ENCODE measurements at places on chromosomes 12 and 14.

GRCh38 chr14:52835122-52835903, 43.9 kb upstream of the GNPNAT1 start:
- DNase-seq: no peak

GRCh38 chr14:62736048-62737043, 308.9 kb downstream of the KCNH5 start:
- DNase-seq: no peak

- no peak for DNase-seq
These were observed 46.1 kb downstream of the SLC24A4 start for GRCh38 chr14:92369097-92369496.

DNA sequence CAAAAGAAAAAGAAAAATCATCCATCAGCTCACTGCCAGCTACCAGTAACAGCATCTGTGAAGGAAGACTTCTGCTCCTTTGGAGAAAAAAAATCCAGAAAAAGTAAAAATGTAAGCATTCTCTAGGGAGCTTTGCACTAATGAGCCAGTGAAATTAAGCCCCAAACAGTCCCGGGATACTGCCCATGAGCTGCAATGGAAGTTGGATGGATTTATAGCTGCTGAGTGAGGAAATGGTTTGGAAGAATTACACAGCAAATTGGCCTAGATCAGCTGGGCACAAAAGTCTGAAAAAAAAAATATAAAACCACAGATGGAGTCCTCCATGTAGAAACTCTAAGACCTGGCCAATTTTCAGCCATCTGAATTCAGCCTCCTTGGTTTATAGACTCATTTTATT, 462.9 kb upstream of the USP15 start:
- no peak for DNase-seq

GRCh38 chr14:93732524-93732923, 55.8 kb downstream of the PRIMA1 start:
- no peak for DNase-seq

- no peak for DNase-seq
These were observed 77.3 kb upstream of the GRIN2B start for GRCh38 chr12:14058717-14059116.

DNA sequence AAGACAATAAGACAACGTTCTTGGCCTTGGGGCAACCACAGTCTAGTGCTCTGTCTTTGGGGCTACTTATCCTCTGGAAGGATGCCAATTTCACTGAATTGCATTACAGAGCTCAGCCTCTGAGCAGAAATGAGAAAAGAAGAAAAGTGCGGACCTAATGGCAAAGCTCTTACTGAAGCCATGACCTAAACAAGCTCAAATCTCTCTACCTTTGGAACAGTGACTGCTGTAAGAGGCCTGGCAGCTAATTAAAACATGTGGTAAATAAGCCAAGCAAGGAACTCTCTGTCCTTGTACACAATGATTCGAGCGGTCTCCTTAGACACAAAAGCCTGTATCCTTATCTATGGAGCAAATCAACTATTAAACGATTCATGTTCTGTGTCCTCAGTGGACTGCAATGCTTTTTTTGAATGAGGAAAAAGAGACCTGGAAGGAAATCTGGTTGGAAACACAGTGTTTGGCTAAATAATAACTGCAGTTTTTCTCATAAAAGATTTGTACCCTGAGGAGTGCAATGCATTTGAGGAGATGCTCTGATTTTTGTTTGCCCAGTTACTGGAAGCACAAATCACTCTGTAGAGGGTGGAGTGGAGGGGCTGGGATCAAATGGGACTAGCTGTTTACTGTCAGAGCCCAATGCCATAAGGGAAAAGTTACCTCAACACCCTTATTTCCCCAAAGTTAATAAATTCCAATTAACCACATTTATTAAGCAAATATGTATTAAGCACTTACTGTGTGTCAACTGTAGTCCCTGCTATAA, 113.9 kb downstream of the NDUFA12 start:
- DNase-seq: no peak

DNA sequence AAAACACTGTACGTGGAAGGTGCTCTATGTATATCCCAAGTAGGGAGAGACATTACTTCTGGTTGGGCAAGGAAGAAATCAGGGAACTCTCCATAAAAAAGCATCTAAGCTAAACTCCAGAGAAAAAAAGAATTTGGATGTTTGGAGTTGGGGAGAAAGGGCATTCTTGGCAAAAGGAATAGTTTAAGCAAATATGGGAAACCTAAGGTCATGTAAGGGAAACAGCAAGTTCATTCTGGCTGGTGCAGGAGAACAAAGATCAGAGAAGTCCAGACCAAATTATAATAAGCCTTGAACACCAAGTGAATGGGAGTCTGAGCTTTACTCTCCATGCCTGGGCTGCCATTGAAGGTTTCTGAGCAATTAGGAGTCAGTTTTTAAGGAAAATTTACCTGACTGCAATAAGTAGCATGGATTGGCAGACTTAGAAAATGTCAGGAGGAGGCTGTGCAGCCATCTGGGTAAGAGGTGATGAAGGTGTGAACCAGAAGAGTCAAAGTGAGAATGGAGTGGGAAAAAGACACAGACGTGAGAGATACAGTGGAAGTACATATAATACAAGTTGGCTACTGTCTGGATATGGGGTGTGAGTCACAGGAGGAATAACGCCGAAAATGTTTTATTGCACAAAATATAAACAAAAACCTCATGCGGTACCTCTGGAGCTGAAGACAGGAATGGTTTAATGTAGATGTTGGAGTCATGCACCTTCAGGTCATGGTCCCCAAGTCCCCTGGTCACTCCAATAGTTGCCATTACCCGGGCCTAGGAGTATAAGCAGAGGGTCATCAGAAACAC, 222.6 kb downstream of the MON2 start:
- DNase-seq: no peak

- DNase-seq: no peak
These were observed 16.1 kb upstream of the WSCD2 start for GRCh38 chr12:108112832-108113556.

DNA sequence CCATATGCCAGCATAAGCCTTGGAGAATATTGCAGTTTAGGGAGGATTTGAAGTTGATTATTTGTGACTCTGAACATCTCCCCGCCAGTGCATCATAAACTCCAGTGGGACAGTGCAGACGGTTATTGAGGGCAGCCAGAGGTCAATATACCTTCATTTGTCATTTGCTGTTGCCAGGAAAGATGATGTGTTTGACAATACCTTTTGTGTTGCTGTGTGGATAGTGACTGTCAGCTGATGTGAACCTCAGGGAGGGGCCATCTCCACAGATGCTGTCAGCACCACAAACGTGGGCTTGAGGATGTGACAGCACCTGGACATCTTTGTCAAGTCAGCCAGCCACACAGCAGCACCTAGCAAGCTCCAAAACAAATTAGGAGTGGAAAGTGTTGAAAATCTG, 11.5 kb downstream of the CCDC198 start:
- no peak for DNase-seq

- no peak for DNase-seq
These were observed 281.1 kb upstream of the AMIGO2 start for GRCh38 chr12:47360771-47361388.

DNA sequence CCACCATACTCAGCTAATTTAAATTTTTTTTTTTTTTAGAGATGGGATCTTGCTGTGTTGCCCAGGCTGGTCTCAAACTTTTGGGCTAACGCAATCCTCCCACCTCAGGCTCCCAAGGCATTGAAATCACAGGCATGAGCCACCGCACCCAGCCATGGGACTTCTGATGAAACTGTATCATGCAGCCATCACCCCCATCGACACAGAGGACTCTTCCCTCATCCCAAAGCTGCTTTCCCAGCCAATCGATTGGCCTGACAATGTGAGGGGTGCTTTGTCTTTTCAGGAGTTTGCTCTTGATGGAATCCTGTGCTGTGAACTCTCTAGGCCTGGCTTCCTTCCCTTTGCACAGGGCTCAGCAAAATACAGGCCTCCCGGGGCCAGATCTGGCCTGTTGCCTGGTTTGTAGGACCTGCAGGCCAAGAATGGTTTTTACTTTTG, 59.6 kb upstream of the NCOR2 start:
- DNase-seq: no peak

GRCh38 chr14:93825235-93825553, 36.9 kb upstream of the PRIMA1 start:
- DNase-seq: no peak

- no peak for DNase-seq
These were observed 75.5 kb downstream of the FAR2 start for GRCh38 chr12:29224572-29224971.

GRCh38 chr12:80977346-80977745, 39.6 kb upstream of the LIN7A start:
- no peak for DNase-seq

DNA sequence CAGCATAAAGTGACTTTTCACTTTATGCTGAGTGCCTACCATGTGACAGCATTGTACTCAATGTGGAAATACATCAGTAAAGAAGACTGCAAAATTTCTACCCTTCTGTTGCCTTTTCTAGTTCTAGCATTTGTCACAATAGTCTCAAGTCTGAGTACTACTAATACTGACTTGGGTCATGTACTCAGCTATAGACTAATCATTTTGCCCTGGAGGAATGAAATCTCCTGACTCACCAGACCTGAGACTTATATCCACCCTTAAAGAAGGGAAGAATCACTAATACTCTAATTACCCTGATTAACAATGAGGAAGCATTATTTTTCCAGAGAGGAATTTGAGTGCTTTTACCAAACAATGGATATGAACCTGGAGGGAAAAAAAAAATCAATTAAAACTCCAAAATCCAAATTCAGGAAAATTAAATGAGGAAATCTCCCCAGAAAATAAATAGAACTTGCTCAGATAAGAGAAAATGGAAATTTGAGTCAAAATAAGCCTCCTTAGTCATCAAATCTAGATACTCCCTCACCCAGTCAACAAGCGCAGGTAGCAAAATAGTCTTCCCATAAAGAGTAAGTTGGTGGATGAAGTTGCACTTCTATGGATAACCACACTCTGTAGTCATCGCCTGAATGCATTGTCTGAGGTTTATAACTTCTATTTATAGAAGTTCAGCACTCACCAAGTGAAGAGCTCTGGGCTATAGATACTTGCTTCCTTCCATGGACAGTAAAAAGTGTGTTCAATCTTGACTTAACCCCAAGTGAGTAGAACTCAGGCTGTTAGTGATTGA, 386.6 kb downstream of the SYT1 start:
- DNase-seq: no peak

- DNase-seq: no peak
These were observed 61.7 kb upstream of the LRIG3 start for GRCh38 chr12:58981961-58982360.

DNA sequence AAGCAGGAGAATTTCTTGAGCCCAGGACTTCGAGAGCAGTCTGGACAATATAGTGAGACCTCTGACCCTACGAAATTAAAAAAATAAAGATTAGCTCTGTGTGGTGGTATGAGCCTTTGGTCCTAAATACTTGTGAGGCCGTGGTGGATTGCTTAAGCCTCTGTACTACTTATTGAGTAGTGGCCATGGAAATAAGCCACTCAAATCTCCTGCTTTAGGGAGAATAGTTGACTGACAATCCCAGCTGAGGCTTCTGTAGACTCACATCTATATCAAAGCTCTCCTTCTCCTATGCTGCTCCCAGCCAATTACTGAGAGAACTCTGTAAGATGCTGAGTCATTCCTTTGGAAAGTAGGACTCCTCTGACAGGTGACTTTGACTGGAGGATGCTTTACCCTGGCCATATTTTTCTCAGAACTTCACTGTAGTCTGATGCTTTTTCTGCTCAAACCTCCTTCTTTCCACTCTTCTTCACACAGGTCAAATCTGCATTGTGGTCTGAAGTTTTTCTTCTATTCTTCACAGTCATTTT, 420.2 kb downstream of the SLC6A15 start:
- no peak for DNase-seq

DNA sequence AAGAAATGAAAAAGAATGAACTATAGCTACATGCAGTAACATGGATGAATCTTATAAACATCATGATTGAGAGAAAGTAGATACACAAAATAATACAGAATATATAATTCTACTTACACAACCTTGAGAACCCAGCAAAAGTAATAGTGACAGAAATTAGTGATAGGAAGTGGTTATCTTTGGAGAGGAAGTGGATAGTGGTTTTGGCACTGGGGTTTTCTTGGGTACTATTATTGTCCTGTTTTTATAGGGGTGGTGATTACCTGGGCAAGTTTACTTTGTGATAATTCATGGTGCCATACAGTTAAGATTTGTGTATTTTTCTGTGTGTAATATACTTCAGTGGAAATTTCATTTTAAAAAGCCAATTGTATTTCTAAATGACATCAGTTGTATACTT, 352.7 kb downstream of the AEBP2 start:
- DNase-seq: no peak

GRCh38 chr12:94636462-94637085, 13.8 kb downstream of the TMCC3 start:
- DNase-seq: no peak
